ENCODE measurements at places on chromosomes 16 and 17. TPM values are rescaled to one million over a fixed set of nuclear protein-coding genes. Genes with fewer than 3 reads are reported as not detected.

NPB gene
- total RNA-seq = 0.69 TPM

HAP1 gene
- not detected for total RNA-seq

MYH1 gene
- total RNA-seq = 0.10 TPM

EVI2B gene
- total RNA-seq = 4.4 TPM

All from left ventricle myocardium superior (tissue), 1 donor.